ENCODE measurements at places on chromosomes 12 and 14. TPM values are rescaled to one million over a fixed set of nuclear protein-coding genes. Genes with fewer than 3 reads are reported as not detected.
A peak's percentile ranks its signal among the peaks of the same experiment; 100 is the strongest.

- no peak for DNase-seq
Measured at GRCh38 chr12:111201036-111201435, 167.9 kb downstream of the PHETA1 start.

CPNE6 gene
- not detected for total RNA-seq

BEST3 gene
- total RNA-seq: 0.87 TPM

DNA sequence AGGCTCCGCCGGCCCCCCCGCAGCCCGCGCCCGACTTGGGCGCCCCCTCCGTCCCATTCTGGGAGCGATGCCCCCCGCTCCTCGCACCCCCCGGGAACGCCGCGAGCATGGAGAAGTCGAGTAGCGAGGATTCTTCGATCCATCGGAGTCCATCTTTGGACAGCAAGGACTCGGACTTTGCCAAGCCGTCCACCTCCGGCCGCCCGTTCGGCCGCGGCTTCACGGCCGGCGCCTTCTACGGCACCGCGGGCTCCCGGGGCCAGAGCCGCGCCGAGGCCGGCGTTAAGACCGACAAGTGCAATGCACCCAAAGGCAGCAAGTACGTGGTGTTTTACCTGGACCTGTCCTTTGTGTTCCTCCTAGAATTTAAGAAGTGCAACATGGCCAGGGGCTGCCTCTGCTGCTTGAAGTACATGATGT is 123.6 kb downstream of the TSPAN9 start:
- no peak for DNase-seq

- DNase-seq: no peak
Measured at GRCh38 chr14:60839657-60840056, 105.1 kb downstream of the MNAT1 start.

- DNase-seq: no peak
Measured at GRCh38 chr12:108622921-108623514, 10.7 kb downstream of the SELPLG start.

- DNase-seq: no peak
Measured at GRCh38 chr14:105145381-105146180, 23.0 kb downstream of the JAG2 start.

GRCh38 chr14:75315144-75315543 is 36.5 kb downstream of the FOS start:
- DNase-seq: no peak

DNA sequence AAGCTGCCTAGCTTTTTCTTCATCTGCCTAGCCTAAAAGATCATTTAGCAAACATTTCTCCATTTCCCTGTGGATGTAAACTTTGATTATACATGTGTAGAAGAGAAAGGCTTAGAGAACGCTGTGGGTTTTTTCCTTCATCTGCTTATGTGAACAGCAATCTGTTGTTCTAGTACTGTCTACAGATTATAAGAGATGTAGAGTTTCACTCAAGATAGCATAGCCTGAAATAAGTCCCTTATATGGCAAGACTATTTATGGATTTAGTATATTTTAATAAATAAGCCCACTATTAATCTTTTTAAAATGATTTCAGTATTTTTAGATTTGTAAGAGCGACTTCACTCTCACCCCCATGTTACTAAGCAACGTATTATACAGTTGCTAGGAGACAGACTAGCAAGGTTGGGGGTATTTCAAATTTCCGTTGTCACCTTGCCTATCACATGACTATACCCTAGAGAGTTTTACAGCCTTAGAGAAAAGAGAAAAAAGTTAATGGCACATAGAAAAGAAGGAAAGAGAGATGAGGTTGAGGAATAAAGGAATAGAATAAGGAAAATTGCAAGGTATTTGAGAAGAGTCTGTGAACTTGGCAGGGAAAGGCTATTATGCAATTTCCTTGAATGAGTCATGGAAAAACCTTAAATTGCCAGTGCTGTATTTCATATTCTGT is 12.2 kb upstream of the TUBA1A start:
- DNase-seq: peak; percentile 94

GRCh38 chr12:111812881-111813741 is 28.9 kb upstream of the MAPKAPK5 start:
- peak; percentile 79 for DNase-seq

DNA sequence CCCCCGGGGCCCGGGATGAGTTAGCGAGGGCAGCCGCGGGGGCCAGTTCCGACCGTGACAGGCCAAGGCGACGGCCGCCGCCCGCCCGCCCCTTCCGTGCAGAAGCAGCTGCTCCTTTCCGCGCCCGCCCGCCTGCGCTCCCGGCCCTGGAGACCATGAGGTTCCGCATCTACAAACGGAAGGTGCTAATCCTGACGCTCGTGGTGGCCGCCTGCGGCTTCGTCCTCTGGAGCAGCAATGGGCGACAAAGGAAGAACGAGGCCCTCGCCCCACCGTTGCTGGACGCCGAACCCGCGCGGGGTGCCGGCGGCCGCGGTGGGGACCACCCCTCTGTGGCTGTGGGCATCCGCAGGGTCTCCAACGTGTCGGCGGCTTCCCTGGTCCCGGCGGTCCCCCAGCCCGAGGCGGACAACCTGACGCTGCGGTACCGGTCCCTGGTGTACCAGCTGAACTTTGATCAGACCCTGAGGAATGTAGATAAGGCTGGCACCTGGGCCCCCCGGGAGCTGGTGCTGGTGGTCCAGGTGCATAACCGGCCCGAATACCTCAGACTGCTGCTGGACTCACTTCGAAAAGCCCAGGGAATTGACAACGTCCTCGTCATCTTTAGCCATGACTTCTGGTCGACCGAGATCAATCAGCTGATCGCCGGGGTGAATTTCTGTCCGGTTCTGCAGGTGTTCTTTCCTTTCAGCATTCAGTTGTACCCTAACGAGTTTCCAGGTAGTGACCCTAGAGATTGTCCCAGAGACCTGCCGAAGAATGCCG is 699 bp downstream of the MGAT2 start:
- DNase-seq: no peak

- peak; percentile 54 for DNase-seq
Measured at GRCh38 chr14:60304509-60304908, 55.5 kb downstream of the PPM1A start.

DNA sequence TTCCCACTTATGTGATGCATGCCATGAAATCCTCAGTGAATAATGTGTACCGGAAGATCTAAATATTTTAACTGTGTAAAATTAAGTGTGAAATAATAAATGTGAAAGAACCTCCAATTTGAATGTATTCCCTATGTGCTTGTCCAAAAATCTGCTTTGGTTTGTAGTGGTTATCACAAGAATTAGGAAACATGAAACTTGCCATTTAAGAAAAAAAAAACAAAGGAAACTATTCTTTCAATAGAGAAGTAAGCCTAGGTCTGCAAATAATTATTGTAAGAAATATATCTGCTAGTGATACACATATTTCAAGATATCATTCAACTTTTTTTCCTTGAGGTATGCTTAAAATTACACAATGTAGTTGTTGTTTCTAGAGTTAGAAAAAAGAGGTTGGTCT is 500.4 kb downstream of the SLC6A15 start:
- no peak for DNase-seq

GRCh38 chr12:3016191-3016590 is 57.0 kb downstream of the TEAD4 start:
- no peak for DNase-seq

- no peak for DNase-seq
Measured at GRCh38 chr12:48311313-48311712, 39.4 kb downstream of the ZNF641 start.

GRCh38 chr12:54390668-54391551 is 6.4 kb upstream of the ZNF385A start:
- DNase-seq: no peak

LRRC43 gene
- total RNA-seq: 1.3 TPM

TMEM121 gene
- 8.4 TPM for total RNA-seq

- DNase-seq: no peak
Measured at GRCh38 chr12:122820838-122821271, 14.4 kb upstream of the HIP1R start.

NPFF gene
- not detected for total RNA-seq

RDH12 gene
- total RNA-seq: not detected

- DNase-seq: peak; percentile 69
Measured at GRCh38 chr12:111467092-111467856, 61.6 kb downstream of the SH2B3 start.

DNA sequence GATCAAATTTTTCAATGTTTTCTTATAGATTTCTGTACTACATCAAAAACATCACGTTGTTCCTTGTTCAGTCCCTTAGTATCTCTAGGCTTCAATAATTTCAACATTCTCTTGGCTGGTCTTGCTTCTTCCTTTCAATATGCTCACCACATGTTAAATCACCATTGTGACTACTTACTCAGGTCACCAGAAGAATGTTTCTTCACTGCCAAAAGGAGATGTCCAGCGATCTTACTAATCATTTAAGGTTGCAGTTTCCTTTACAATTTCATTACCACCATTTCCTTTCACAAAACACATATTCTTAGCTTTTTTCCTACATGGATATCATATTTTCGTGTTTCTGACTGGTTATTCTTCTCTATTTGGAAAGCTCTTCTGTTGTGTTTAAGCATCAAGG is 363.8 kb downstream of the NAV3 start:
- DNase-seq: peak; percentile 91

DTX1 gene
- total RNA-seq: 0.35 TPM

Data from renal cortical epithelial cell (primary cell).